Sigmoid colon (tissue), 7 donors: ENCODE measurements at places on chromosomes 2 and 18. TPM values are rescaled to one million over a fixed set of nuclear protein-coding genes. Genes with fewer than 3 reads are reported as not detected.

Gene ACADL
- total RNA-seq, result 3.9 TPM

Gene SH2D6
- total RNA-seq, result not detected

Gene CNTNAP5
- 1.4 TPM for total RNA-seq

Gene FEV
- 0.71 TPM for total RNA-seq

Gene HOXD12
- total RNA-seq, result not detected

Gene ARHGAP15
- 10.0 TPM for total RNA-seq

Gene HOXD9
- total RNA-seq, result 27.1 TPM

Gene UNC80
- 0.82 TPM for total RNA-seq

Gene ZCCHC2
- total RNA-seq, result 23.5 TPM

Gene SEPTIN10
- 168 TPM for total RNA-seq

Gene RND3
- 31.3 TPM for total RNA-seq

Gene B3GNT7
- 5.0 TPM for total RNA-seq

Gene LCT
- not detected for total RNA-seq

Gene UGT1A8
- total RNA-seq, result not detected

Gene BOLL
- not detected for total RNA-seq

Gene NGEF
- total RNA-seq, result 0.36 TPM

Gene ATP6V1B1
- total RNA-seq, result not detected

Gene THSD7B
- total RNA-seq, result 0.71 TPM

Gene DCDC2C
- 0.33 TPM for total RNA-seq

Gene MRPL19
- total RNA-seq, result 30.1 TPM
